ENCODE measurements at places on chromosomes 11 and 22. TPM values are rescaled to one million over a fixed set of nuclear protein-coding genes. Genes with fewer than 3 reads are reported as not detected.

- no peak for DNase-seq
Measured at GRCh38 chr22:43707648-43708047, 104.5 kb downstream of the EFCAB6 start.

- DNase-seq, result no peak
Measured at GRCh38 chr11:63845303-63845702, 6.4 kb downstream of the MARK2 start.

DNA sequence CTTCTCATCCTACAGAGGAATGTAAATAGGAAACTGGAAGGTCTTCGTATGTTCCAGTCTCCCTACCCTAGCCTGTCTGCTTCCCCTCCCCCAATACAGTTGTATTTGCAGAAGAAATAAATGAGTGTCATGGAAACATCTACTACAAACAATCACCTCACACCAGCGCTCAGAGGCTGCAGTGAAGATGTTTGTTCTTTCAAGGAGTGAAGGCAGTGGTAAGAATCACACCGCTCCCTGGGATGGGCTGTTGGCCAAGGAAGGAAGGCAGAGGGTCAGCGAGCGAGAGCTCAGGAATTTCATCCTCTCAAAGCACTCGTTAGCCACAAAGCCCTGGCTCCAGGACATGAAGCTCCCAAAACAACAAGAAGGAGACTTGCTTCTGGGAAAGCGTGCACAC is 1.1 kb upstream of the IGSF9B start:
- DNase-seq, result peak; percentile 15

DNA sequence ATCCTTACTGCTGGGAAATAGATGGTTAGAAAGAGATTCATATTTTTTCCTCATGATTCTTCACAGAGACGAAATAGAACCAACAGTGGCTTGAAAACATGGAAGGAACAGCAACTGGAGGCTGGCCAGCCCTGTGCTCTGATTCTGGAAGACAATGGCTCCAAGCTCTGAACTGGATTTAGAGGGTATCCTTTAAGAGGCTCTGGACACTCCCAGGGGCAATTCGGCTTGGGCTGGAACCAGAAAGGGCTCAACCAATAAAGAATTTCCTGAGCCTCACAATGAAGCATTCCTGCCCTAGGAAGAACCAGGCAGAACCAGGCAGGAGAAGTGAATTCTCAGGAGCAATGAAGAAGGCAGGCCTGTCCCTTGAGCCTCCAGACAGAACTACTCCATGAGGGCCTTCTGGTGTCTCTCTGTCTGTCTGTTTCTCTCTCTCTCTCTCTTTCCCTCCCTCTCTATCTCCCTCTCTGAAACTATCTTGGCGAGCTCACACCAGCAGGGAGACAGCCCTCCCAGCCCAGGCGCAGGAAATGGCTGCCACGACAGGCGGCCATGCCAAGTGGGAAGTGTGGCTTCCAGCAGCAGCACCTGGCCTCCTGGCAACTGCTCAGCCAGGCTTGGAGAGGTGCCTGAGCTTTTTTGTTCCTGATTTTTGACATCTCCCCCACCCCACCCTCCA is 93.3 kb downstream of the RCN1 start:
- peak; percentile 34 for DNase-seq

- no peak for DNase-seq
Measured at GRCh38 chr22:48320683-48321451, 1506.8 kb downstream of the BRD1 start.

GRCh38 chr11:639332-639955 is 2.4 kb downstream of the DRD4 start:
- no peak for DNase-seq

DNA sequence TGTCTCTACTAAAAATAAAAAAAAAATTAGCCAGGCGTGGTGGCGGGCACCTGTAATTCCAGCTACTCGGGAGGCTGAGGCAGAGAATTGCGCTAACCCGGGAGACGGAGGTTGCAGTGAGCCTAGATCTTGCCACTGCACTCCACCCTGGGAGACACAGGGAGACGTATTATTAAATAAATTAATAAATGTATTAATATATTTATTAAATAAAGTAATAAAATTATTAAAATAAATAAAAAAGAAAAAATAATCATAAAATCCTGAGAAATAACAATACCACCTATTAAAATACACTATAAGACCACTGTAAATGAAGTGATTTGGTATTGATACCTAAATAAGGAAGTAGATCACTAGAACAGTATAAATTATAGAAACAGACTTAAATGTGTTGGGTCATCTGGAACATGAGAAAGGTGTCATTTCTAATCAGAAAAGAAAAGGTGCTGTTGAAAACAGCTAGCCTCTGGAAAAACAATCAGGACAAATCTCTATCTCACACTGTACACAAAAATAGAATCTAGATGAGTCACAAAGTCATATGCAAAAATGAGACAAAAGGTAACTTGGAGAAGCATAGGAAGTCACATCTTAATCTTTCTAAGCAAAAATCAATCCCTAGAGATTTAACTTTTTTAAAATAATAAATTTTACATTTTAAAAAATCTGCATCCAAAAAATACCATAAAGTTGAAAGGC is 43.2 kb upstream of the UBASH3B start:
- no peak for DNase-seq

- DNase-seq, result no peak
Measured at GRCh38 chr11:12552692-12553091, 121.5 kb upstream of the TEAD1 start.

DNA sequence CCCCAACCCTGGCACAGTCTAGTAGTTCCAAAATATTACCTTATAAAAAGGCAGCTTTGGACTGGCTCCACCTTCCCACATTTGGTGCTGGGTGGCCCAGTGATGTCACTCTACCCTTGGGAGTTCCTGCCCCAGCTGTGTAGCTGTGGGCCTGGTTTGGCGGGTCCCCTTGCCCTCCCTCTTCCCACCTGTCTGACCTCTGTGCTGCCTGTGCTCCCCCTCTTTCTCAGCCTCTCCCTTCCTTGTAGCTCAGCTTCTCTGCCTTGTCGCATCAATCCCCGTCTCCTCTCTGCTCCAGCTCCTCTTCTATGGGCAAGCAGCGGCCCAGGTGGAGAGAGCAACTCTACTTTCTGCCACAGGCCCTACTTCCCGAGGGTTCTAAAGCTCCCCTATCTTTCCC is 54.6 kb downstream of the CHRDL2 start:
- DNase-seq, result no peak

- DNase-seq, result peak; percentile 82
Measured at GRCh38 chr11:93537049-93537448, 6.1 kb downstream of the SMCO4 start.

GRCh38 chr11:108697872-108698473 is 33.1 kb downstream of the DDX10 start:
- peak; percentile 48 for DNase-seq

DNA sequence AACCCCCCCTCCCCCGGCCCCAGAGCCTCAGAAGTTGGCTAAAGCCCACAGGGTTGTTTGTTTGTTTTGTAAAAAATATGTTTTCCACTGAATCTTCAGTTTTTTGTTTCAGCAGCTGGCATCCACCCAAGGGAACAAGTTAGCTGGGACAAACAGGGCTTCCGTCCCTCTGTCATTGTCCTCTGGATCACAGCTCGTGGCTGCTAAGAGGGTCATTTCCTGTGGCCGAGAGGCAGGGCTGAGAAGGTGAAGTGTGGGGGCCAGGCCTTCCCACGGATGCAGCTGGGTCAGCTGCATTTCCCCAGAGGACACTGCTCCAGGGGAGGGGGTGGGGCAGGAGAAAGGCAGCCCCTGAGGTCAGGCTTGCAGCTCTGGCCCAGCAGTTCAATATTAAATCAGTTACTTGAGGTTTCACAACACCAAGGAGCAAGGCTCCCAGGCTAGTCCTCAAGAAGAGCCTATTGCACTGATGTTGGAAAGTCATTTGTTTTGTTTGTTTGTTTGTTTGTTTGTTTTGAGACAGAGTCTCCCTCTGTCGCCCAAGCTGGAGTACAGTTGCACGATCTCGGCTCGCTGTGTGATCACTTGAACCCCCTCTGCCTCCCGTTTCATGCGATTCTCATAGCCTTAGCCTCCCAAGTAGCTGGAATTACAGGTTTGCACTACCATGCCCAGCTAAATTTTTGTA is 34.4 kb upstream of the SMTN start:
- DNase-seq, result peak; percentile 87

GRCh38 chr22:36374603-36375024 is 13.2 kb downstream of the MYH9 start:
- DNase-seq, result no peak

DNA sequence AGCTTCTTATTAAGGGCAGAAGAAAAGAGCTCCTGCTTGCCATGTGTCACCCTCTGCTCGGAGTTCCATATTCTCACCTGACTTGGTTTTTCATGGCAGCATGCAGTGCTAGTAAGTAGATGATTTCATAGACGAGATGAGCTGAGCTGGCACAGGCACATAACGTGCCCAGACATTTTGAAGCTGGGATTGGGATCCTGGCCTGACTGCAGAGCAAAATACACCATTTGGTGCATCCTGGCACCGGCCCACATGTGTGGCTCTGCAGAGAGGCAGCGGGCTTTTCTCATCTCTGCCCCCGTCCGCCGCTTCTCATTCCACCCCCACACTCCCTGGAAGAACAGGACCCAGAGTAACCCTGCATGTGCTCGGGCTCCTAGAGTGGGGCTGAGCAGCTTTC is 24.8 kb downstream of the FAM118A start:
- DNase-seq, result no peak

DNA sequence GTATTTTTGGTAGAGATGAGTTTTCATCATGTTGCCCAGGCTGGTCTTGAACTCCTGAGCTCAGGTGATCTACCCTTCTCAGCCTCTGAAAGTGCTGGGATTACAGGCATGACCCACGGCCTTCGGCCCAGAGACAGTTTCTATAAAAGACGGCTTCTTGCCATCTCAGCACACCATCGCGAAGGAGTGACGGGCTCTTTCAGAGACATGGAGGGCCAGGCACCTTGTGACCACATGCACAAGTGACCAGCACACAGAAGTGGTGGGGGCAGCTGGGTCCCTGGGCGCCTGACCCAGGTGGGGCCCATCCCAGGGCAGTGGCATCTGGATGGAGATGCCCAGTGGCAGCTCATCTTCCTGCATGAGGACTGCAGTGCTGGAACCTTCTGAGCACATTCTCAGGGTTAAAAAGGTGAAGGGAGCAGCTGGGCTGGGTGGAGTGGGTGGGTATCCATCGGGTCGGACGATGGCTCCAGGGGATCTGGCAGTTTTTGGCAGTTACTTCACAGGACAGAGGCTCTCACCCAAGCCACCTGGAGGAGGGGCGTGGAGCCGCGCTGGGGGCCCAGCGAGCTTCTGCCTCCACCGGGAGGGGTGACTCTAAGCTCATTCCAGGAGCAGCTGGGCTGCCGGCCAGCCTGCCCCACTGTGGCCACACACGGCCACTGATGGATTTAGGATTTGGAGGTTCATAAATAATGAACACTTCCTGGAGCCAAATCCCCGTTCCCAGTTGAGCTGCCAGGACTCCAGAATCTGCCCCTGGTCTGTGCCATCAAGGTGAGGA is 373.0 kb downstream of the CTTN start:
- DNase-seq, result no peak

DNA sequence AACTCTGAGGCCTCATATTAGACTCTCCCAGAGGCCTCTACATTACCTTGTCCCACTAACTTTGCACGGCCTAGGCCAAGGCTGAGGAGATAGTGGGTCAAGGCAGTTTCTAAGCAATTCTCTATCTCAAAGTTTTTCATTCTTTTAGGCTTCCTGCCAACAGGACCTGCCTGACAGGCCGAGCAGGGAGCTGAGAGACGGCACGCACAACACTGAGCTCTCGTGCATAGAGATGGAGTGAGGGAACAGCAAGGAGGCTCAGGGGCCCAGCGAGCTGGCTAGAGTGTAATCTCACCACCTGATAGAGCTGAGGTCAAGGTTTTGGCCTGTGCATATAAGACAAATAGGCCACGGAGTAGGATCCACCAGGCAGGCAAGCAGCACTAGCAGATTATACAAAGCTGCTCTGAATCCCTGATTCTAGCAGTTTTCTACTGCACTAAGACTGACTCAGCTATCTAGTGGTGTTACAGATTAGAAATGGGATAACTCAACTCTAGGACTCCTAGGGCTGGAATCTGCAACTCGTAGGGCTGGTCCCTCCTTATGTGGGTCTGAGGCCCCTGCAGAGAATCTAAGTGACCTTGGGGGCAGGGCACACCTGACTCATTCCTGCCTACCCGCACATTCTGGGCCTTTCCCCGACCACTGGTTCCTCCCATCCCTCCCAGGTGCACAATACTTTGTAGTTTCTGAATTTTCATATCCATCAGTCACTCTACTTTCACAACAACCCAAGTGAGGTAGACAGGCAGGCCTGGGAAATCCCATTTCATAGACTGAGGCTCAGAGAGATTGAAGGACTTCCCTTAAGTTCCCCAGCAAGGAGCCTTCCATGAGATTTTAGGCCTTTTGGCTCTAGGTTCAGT is 1.7 kb downstream of the CYB5R2 start:
- no peak for DNase-seq

GRCh38 chr22:23169043-23169406 is 11.3 kb upstream of the BCR start:
- no peak for DNase-seq

- DNase-seq, result no peak
Measured at GRCh38 chr22:36797911-36798673, 18.7 kb downstream of the PVALB start.

GRCh38 chr11:64876229-64876750 is 2.1 kb downstream of the EHD1 start:
- no peak for DNase-seq

GRCh38 chr22:30328466-30329049 is 1.8 kb upstream of the TBC1D10A start:
- no peak for DNase-seq

DNA sequence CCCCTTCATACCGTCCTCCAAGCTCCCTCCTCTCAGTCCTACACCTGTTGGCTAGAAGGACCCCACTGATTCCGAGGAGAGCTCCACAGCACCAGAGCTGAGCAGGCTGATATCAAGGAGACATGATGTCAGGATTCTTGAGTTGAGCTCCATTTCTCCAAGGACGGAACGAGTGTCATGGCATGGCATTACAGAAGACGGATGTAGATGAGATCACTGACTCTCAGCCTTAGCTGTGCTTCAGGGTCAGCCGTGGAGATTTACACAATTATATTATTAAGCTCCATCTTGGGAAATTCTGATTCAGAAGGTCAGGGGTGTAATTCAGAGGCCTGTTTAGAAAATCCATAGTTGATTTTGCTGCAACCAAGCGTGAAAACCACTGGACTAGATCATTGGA is 428.9 kb upstream of the B3GAT1 start:
- DNase-seq, result no peak

- peak; percentile 12 for DNase-seq
Measured at GRCh38 chr22:45876136-45877035, 100.6 kb downstream of the WNT7B start.

DNA sequence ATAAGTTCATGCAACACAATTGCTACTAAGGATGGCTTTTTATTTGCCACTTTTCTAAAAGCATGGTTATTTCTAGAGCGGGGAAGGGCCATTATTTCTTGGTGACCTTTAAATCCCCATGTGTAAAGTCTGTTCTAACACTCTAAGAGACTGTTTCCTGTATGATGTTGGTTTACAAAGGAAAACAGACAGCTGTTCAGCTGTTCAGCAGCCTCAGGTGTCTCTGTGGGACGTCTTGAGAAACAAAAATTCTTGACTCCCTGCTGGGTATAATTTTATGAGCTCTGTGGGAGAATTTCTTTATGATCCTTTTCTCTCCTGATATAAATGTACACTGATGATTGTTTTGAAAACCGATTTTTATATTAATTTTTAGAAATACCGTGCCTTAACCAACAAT is 13.9 kb downstream of the MUC15 start:
- no peak for DNase-seq

C11orf21 gene
- 26.7 TPM for total RNA-seq

OR52I2 gene
- not detected for total RNA-seq

SSH3 gene
- 13.2 TPM for total RNA-seq

AQP11 gene
- total RNA-seq, result 0.28 TPM

CLCF1 gene
- total RNA-seq, result 3.7 TPM

TUB gene
- 17.3 TPM for total RNA-seq

PRDM10 gene
- 4.7 TPM for total RNA-seq

All from heart left ventricle (tissue), 16 donors.